Smooth muscle cell of the brain vasculature (primary cell): ENCODE measurements at places on chromosomes 3 and 15.

DNA sequence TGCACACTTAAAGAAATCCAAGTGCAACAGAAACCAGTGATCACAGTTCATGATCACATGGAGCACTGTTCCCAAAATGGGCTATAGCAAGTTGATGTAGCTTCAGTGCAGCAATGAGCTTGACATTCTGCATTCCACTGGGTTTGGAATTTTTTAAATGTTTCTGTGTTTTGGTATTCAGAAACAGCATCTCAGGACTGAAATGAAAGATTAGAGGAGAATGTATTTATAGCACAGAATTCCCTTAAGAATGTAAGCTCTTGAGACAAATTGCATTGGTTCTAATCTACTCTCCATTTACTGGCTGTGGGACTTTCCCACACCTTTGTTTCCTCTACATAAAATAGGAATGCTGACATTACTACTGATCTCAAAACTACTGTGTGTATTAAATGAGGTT is 162.7 kb downstream of the FGF12 start:
- DNase-seq, result no peak

GRCh38 chr3:108060331-108060730 is 30.5 kb downstream of the CD47 start:
- DNase-seq, result no peak

DNA sequence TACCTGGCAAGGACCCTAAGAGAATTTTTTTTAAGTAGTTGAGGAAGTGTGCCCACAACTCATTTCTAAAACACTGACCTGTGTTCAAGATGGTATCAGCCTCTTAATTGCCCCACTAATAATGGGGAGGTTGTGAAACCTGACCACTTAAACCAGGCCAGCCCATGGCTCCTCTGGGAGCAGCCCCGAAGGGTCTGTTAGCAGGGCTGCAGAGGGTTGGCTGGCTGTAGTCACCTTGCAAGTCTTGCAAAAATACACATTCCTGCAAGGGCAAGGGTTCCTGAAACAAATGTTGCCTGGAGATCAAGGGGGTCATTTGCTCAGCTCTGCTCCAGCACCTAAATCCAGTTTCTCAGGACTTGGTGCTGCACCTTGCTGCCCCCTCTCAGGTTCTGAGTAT is 3.2 kb downstream of the IL17RD start:
- DNase-seq, result no peak

DNA sequence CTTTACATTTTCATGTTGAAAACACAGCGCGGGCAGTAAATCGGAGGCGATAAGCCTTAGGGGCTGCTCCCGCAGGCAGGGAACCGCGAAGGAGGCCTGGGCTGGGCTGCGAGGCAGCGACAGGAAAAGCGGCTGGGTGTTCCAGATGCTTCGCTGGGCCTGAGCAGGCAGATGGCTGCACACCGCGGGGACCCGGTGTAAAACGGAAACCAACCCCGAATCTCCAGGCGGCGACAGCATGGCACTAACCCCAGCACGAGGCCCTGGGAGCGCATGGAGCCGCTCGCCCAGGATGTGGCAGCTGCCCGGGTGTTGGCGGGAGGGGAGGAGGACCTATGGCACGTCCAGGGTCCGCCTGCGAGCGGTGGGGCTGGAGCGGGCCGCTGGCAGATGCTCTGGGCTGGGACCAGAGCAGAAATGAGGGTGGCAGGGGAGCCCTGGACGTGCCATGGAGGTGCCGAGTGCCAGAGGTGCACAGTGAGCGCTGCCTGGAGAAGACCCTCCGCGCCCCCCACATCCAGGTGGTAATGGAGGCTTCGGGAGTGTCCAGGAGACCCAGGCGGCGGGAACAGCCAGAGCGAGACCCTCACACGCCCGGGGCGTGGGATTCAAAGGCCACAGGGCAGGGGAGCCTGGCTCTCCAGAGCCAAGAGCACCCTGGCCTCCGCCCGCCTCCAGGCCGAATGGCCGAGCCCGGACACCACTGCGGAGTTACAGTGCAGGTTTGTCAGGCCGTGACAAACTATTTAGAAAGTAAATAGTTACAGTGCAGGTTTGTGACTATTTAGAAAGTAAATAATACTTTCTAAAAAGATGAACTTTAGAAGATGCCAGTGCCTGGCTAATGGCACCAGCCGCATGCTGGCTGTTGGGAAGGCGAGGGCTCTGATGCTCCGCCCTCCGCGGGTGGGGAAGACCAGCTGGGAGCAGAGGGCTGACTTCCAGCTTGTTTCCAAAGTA is 293.6 kb downstream of the OCA2 start:
- DNase-seq, result no peak

- no peak for DNase-seq
Measured at GRCh38 chr15:65641768-65642475, 20.2 kb downstream of the SLC24A1 start.

- no peak for DNase-seq
Measured at GRCh38 chr3:148389916-148390315, 307.8 kb upstream of the AGTR1 start.

DNA sequence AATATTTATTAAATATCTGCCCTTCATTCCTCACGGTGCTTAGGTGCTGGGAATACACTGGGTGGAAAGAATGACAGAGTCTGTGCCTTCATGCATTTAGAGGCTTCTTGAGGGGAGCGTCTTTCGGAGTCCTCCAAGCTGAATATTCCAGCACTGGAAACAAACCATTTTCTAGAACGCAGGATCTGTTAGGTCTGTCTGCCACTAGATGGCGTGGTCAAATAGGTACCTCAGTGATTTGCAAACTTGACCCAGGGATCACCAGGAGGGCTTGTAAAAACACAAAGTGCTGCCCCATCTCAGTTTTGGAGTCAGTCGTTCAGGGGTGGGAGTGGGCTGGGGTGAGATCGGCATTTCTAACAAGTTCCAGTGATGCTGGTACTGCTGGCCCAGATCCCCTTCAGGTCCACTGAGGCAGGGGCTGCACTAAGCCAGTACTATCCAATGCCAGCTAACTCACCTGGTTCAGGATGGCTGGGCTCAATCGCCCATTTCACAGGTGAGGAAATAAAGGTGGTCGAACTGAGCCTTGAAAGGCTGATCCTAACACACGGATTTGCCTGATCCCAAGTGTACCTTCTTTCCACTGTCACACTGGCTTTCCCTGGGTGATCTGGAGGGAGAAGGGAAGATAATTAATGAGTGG is 14.8 kb downstream of the ARNT2 start:
- no peak for DNase-seq

GRCh38 chr3:99837715-99838114 is 20.1 kb downstream of the CMSS1 start:
- no peak for DNase-seq

GRCh38 chr3:59786374-59786773 is 736.5 kb upstream of the CFAP20DC start:
- no peak for DNase-seq

DNA sequence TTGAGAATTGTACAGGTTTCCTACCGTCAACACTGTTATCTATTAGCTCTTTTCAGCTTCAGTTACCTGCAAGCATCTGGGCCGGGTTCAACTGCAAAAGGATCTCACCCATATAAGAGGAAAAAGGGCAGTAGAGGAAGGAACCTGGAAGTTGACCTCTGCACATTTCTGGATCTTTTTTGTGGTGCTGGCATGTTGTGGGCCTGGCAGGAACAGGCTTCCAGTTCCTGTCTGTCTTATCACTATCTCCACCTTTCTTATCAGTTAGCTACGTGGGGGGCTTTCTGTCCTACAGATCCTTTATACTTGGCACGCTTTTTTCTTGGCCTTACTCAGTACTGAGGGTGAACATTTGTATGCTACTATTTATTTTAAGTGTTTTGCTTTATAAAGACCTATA is 42.2 kb upstream of the TJP1 start:
- DNase-seq, result no peak

DNA sequence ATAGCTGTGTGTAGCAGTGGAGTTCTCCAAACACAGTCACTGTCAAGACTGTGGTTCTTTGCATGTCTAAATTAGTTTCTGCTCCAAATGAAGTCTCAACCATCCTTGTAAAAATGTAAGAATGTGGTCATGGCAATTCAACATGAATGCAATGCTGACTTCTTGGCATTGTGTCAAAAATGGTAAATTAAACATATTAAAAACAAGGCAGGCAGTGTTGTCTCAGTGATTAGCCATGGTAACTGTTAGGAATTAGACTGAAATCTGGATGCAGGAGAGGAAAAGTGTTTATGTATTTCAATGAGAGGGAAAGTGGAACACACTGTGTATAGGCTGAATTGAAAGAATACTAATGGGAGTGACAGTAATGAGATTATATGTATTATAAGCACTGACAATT is 597.2 kb downstream of the EDEM1 start:
- no peak for DNase-seq

GRCh38 chr15:57667171-57667849 is 39.2 kb upstream of the POLR2M start:
- DNase-seq, result no peak

DNA sequence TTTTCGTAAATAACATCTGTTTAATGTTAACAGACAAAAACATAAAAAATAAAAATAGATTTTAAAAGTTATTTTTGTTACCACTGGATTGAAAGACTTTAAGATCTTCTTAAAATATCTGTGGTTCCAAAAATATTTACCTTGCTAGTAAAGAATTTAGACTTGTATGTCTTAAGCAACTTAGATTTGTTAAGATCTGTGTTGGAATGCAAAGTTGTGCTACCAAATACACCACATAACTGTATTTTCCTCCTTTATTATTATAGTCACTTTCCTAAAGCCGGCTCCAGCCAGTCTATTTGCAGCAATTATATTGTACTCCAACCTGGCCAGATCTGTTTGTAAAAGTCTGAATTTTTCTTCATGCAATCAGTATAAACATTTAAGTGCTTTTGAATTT is 63.7 kb downstream of the SPRED1 start:
- DNase-seq, result no peak

DNA sequence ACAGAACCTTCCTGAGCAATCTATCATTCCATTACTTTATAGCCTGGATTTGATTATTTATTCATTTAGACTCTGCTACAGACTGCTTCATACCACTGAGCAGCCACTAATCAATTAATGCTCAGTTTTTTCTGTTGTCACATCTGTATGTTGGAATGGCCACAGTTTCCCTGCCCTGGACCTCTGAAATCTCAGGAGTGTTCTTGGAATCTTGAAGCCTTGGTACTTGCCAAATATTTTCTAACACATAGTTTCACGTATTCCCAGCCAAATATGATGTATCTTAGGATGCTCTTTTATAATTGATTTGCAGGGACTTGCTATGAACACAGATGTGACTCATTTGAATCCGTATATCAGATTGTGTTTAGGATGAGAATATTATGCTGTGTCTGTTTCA is 225.8 kb downstream of the TAFA4 start:
- DNase-seq, result no peak

DNA sequence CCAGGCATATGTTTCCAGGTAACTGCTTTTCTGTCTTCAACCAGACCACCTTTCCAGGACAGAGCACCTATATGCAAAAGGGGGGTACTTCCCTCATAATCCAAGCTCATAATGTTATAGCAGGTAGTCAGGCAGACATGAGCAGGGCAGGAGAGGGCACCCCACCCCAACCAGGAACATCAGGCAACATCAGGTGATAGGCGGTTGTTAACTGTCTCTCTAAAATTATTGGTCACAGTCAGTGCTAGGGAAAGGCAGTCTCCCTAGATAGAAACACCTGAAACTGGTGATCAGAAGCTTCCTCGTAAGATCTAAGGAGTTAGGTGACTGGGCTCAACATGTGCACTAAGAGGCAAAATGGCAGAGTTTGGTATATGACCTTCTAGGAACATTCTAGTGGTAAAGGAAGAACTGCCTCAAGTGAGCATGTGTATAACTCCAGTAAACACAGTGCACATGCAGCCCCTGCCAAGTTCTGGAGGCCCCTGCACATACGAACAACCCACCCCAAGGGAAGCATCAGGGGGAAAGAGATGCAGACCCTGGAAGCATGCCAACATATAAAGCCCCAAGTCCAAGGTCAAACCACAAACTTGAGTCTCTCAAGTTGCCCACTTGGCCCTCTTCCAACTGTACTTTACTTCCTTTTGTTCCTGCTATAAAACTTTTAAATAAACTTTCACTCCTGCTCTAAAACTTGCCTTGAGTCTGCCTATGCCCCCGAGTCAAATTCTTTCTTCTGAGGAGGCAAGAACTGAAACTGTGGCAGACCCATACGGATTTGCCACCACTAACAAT is 270.9 kb downstream of the ULK4 start:
- DNase-seq, result no peak

GRCh38 chr3:127545216-127545615 is 45.3 kb downstream of the TPRA1 start:
- DNase-seq, result no peak

DNA sequence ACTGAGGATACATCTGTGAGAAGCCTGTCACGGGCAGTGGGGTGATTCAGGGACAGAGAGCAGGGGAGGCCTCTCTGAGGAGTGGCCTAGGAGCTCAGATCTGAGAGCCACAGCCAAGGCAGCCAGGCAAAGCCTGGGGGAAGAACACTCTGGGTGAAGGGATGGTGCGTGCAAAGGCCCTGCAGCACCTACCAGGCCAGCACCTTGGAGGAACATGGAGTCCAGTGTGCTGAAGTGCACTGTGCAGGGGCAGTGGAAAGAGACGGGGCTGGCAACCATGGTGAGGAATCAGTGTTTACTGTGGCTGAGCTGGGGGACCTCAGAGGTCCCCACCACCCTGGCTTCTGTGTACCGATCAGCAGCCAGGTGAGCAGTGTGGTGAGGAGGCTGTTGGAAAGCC is 48.0 kb downstream of the NUP210 start:
- no peak for DNase-seq

DNA sequence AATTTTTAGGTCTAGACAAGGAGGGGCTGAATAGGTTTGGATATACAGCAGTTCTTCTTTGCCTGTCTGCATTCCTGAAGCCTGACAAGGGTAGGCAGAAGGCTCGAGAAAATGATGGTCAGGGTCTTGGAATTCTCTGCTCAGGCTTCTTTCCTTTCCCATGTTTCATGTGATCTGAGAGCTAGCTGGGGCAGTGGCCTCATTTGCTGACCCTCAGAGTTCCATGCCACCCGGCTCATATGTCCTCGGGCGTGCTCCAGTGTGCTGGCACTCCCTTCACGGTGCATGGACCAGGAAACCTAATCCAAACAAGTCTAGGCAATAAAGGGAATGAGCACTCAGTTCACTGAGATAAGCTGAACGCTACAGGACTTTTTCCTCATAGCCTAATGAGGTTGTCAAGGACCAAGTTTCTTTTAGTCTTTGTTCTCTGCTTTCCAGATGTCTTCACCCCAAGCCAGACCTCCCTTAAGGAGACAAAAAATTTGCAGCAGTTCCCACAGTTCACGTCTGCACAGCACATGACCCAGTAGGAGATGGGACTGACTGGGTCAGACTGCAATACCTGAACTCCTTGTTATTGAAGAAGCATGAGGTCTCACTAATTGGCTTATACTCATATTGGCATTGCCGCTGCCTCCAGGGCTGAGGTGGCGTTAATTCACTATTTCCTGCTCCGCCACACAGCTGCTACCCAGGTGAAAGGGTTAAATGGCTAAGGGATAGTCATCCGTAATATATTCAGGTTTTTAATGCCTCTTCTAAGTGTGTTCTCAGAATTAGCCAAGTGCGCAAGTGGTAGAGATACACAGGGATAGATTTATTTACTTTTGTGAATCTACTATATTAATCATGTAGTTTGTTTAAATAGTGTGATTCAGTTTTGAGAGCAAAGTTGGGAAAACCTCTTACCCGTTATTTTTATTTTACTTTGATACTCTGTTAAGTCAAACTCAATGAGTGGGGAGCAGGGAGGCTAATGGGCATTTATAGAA is 15.3 kb upstream of the RTP4 start:
- no peak for DNase-seq

- no peak for DNase-seq
Measured at GRCh38 chr3:13866041-13866965, 13.6 kb downstream of the WNT7A start.

GRCh38 chr15:28991236-28992171 is 105.7 kb downstream of the APBA2 start:
- no peak for DNase-seq
